ENCODE measurements at places on chromosomes 5 and 9.

DNA sequence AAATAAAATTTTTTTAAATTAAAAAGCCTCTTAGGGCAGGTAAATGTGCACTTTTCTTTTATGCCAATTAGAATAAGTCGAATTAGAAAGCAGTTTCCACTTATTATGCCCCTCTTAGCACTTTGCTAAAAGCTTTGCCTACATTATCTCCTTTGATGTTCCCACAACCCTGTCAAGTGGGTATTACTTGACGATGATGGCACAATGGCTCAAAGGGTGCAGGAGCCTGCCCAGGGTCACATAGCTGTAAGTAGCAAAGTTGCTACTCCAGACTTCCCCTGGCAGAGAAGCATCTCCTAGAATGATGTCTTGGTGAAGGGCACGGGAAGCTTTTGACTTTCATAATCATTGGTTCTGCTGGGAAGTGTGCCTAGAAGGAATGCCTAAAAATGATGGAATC lies 18.4 kb upstream of the IQGAP2 start:
- no peak for DNase-seq

GRCh38 chr5:96913233-96913632 lies 22.6 kb upstream of the LNPEP start:
- no peak for DNase-seq

DNA sequence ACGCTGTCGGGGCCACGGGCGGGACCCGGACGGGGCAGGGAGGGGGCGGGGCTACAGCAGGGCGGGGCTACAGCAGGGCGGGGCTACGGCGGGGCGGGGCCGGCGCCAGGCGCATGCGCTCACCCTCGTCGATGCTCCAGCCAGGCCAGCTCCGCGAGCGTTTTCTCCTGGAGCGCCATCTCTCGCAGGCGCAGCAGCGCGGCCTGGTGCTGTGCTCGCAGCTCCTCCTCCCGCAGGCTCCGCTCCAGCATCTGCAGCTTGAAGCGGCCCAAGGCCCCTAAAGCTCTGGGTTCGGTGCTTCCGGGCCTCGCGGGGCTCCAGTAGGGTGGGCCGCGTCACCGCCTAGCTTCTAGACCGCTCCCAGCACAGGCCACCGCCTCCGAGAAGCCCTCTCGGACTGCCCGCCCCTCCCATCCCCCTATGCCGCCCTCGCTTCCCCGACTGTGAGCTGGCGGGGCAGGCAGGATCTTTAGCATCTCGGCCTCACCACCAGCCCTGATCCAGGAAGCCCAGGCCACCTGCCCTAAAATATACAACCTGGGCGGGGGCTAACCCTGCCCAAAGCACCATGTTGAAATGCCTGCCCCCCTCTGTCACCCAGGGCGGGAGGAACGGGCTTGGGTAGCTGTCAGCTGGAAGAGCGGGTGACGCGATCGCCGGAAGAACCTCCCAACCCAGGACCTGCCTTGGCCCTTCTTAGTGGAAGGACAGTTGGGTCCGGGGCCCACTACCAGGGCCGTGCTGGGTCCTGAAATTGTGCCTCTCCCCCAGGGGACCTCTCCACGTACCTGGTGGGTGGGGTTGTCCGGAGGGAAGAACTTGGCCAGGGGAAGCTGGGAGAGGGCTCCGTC lies 21.9 kb upstream of the QSOX2 start:
- peak; percentile 72 for DNase-seq

GRCh38 chr5:98296426-98296825 lies 477.0 kb upstream of the RGMB start:
- DNase-seq = no peak

- DNase-seq = no peak
Observed at GRCh38 chr5:14182761-14183160, 39.6 kb downstream of the TRIO start.

- DNase-seq = no peak
Observed at GRCh38 chr5:68215898-68216244, 315 bp downstream of the PIK3R1 start.

DNA sequence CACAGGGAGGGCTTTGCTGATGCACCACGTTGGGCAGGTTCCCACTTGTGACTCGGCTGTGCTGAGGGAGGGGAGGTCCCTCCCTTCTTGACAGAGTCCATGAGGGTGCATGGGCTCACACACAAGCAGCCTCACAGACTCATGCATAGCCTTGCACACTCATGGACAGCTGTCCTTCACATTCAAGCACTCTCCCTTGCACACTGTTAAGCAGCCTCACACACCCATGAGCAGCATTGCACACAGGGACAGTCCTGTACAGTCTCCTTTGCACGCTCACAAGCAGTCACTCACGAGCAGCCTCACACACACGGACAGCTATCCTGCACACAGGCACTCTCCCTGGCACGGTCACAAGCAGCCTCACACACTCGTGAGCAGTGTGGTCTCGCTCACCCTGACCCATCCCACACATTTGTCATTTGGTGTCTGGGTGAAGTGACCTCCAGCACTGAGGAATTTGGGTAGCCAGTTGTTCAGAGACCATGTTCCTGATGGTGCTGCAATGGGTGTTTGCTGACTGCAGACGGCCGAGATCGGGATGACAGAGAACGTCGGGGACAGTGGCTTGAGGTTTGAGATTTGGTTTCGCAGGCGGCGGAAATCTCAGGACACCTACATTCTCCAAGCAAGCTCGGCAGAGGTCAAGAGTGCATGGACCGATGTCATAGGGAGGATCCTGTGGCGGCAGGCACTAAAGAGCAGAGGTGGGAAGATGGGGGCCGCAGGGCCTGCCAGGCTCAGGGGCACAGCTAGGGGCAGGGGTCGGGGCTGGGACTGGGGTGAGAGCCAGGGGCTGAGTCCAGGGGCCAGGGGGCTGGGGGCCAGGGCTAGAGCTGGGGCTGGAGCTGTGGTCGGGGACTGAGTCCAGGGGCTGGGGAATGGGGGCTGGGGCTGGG lies 17.7 kb upstream of the LRRC14B start:
- no peak for DNase-seq

DNA sequence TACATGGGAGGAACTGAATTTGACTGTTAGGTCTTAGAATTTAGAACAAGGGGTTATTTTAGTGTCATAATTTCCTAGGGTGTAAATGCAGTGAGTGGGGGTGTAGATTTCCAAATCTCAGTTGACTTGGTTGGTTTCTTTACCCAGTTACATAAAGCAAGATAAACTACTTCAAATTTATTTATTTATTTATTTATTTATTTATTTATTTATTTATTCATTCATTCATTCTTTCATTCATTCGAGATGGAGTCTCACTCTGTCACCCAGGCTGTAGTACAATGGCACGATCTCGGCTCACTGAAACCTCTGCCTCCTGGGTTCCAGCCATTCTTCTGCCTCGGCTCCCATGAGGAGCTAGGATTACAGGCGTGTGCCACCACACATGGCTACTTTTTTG lies 200.4 kb downstream of the SLF1 start:
- no peak for DNase-seq

DNA sequence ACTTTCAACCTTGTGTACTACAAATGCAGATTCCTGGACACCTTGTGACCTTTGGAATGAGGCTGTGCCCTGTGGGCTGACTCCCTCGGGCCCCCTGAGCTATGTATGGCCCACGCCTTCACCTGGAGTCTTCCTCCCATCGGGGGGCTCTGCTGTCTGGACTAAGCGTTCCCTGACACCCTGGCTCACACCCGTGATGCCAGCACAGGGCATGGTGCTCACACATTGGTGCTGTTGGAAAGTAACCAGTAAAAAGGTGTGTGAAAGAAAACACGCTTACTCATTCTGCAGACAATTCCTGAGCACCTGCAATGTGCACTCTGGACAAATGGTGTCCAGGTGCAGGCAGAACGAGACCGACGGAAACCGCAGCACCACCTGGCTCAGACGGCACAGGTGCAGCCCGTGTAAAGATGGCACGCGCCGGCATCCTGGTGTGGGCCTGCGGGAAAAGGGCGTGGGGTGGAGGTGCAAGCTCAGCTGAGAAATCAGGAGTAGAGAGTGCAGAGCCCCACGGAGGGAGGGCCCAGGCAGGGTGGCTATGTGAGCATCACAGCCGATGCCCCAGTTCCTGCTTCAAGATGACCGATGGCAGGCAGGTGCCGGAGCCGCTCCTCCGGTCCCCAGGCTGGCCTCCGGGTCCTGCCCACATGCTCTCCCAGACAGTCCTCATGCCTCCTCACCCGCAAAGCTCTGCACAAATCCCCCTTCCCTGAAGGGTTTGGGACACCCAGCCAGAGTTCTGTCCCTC lies 11.0 kb downstream of the LPCAT1 start:
- peak; percentile 13 for DNase-seq

GRCh38 chr5:58235299-58235698 lies 224.6 kb downstream of the PLK2 start:
- no peak for DNase-seq

DNA sequence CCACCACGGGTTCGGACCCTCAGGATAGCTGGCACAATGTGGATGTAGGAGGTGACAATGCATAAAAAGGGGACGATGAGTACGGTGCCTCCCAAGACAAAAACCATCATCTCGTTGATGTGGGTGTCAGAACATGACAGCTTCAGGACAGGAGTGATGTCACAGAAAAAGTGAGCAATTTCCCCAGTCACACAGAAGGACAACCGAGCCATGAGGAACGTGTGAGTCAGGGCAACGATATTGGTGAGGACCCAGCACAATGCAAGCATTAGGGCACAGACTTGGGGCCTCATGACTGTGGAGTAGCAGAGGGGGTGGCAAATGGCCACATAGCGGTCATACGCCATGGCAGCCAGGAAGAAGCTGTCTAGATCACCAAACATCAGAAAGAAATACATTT lies 491 bp downstream of the OR1N1 start:
- no peak for DNase-seq

GRCh38 chr5:52623291-52623690 lies 164.4 kb upstream of the ITGA1 start:
- no peak for DNase-seq

DNA sequence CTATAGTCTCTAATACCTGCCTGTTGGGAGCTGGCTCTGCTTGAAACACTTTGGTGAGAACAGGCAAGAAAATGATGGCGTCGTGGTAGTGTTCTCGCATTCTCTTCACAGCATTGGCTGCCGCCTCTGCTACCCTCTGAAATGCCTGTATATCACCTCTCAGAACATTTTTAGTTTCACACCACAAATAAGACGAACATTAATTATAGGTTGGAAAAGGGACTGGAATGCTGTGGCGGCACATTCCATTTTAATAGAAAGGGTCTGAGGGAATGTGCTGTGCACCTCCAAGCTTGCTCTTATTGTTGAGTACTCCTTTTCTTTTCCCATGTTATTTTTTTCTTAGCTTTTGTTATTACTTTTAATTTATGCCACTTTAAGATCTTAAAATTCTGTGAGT lies 134.6 kb upstream of the HMHB1 start:
- DNase-seq = no peak

DNA sequence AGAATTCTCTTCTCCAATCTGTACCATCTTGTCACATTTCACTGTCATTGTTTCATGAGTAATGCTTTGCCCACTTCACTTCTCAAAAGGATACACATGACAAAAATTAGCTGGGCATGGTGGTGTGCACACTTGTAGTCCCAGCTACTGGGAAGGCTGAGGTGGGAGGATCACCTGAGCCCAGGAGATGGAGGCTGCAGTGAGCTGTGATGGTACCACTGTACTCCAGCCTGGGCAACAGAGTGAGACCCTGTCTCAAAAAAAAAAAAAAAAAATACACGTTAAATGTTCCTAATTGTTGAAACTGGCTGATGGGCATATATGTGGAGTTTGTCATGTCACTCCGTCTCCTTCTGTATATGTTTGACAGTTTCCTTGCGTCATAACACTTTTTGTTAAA lies 36.3 kb upstream of the HSD17B3 start:
- no peak for DNase-seq

DNA sequence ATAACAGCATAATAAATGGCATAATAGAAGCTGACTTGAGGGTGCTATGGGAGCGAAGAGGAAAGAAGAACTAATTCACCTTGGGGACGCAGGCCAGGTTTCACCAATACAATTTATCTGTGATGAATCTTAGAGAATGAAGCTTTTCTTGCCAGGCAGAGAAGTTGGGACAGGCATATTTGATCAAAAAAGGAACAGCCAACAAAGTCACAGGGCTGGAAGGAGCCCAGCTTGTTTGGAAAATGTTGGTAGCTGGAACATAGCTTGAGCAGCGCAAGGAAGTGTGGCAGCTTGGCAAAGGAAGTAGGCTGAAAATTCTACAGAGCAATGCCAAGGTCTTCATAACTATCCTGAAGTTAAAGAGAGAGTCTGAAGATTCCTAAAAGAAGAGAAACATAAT lies 181.5 kb upstream of the OR13F1 start:
- DNase-seq = no peak

GRCh38 chr9:122562134-122562760 lies 9.3 kb downstream of the OR1N2 start:
- DNase-seq = no peak

DNA sequence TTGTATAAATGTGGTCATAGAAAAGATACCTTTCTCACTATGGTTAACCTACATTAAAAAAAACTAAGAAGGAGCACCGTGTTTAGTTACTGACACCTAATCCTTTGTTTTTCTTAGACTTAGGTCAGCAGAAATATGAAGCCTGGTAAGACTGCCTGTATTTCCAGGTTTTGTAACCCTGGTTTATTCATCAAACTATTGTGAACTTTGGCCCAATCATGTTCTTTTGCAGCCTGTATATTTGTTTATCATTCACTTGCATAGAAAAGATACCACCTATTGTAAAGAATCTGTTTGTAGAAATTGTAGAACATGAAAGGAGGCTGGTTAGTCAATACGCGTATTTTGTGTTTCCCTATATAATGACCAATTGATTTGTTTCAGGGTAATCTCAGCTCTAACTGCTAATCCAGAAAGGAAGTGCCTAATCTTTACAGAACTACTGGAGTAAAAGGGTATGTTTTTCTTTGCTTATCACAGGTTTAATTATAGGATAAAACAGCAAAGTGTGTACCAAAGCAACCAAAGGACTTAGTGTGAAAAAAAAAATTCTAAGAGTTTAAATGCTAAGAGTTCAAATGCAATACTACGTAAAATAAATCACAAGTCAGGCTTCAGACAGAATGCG lies 103.6 kb downstream of the LURAP1L start:
- DNase-seq = no peak

GRCh38 chr5:125348936-125349831 lies 602.7 kb upstream of the ZNF608 start:
- no peak for DNase-seq

DNA sequence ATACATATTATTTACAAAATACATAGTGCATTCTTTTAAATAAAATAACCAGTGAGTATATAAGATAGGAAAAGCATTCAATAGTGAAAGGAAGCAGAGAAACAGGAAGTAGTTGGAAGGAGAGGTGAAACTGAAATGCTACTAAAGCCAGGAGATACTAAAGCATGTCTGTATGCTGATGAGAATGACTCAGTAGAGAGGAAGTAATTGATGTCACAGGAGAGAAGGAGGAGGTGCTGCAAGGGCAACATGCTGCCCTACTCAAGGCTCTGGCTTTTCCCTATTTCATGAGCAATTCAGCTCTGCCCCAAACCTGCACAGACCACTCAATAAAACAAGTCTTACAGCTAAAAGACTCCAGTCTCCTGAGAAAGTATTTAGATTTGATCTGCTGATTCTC lies 108.5 kb upstream of the TXNDC8 start:
- DNase-seq = no peak

DNA sequence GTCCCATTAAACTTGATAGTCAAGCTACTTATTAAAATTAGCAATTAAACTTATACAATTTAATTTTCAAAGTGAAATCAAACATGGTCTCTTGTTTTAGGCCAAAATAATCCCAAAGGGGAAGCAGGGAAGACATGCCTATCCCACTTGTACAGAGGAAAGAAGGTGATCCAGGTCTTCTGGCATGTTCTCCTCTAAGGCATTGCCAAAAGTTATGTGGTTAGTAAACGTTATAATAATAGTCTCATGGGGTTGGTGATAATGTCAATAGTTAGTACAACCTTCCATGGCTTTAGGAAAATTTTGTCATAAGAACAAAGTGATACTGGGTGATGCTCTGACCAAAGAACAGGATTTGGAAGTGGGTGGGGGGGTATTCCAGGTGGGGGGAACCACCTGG lies 52.8 kb downstream of the ROR2 start:
- DNase-seq = no peak

Measured in activated B cell treated with CpG ODN at 0.5 μM for 24 hours (primary cell).